SW 1271 (cell line): ENCODE measurements at places on chromosomes 2 and 18.
A peak's percentile ranks its signal among the peaks of the same experiment; 100 is the strongest.

- DNase-seq, result no peak
These were observed 6.1 kb upstream of the ANKRD62 start for GRCh38 chr18:12087471-12088025.

GRCh38 chr2:26612034-26612433 is 29.1 kb downstream of the CIB4 start:
- no peak for DNase-seq

- no peak for DNase-seq
These were observed 66.6 kb upstream of the ZNF397 start for GRCh38 chr18:35174093-35174731.

DNA sequence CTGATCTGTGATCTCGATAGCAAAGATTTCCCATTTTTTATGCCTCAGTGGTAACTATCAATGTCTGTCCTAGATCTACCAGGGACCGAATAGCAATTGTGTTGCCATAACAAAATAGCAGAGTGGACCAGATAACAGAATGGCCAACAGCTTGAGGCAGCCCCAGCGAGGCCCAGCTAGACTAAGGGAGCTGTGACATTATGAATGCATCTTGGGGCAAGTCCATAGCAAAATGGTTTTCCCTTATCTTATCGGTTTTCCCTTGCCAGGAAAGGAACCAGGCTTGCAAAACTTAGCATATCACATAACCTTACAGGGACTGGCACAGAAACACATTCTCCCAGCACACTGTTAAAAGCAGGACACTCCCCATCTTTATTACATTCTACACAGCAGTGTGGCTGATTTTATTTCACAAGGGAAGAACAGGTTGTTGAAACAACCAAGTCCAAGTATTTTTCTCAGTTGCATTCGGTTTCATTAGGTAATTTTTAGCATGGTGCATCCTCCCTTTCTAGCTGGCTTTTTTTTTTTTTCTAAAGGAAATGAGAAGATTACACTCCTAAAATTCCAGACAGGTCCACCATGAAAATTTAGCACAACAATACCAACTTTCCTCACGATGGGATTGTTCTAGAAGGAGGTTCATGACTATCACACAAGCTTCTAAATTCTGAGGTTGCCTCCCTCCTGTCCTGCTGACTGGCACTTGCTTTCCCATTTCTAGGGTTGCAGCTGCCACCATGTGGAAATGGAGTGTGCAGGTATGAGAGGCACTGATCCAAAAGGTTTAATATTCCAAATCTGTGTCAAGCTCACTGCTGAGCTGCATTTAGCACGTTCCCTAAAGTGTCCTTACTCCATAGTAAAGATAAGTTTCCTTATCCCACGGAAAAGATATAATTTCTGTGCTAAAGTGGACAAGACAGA is 97.0 kb upstream of the SLC35G4 start:
- DNase-seq, result peak; percentile 31

DNA sequence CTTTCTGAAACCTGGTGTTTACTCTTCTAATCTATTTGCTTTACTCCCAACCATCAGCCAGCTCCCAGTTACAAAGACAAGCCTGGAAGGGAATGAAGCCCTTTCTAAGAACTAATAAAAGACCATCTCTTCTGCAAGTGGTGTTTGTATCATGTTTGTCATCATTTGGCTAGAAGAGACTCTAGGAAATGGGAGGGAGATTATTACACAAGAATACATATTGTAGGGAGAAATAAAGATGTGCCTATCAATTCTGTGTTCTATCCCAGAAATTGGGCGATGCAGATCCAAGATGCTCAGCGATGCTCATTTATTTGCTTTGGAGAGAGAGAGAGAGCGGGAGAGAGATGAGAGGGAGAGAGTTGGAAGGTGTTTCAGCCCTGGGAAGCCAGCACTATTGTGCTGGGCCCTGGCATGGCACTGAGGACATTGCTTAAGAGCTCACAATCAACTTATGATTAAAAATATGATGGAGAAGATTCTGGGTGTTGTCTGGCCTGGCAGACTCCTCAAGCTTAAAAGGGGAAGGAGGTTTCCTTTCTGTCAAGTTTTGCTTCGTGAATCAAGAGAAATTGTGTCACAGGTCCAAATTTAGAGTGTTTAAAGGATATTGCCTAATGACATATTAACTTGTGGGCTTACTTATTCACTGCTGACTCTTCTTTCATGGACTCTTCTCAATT is 41.8 kb upstream of the AFF3 start:
- no peak for DNase-seq

DNA sequence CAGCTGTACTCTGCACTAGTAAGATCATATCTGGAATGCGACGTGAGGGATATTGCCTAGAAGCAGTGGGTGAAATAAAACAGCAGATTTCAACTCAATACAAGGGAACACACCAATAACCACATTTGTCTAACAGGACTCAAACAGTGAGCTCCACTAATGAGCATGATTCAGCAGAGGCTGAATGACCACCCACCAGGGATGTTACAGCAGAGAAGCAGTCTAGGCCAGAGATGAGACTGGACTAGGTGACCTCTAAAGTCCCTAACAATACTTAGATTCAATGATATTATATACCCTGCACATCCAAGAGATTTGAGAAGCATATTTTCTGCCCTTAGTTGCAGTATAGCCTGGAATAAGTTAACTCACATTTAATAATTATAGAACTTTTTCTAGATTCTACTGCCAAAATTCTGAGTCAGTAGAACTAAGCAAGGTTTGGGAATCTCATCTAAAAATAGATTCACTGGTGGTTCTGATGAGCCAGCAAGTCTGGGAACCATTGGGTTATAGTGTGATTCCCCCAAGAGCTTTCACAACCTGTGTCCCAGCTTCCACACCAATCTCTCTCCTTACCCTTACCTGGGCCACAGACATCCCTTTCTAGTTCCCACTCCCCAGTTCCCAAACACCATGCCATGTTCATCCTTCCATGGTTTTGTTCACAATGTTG is 6.3 kb downstream of the THOC1 start:
- DNase-seq, result no peak

- no peak for DNase-seq
These were observed 42.5 kb upstream of the ACADL start for GRCh38 chr2:210267698-210268097.

DNA sequence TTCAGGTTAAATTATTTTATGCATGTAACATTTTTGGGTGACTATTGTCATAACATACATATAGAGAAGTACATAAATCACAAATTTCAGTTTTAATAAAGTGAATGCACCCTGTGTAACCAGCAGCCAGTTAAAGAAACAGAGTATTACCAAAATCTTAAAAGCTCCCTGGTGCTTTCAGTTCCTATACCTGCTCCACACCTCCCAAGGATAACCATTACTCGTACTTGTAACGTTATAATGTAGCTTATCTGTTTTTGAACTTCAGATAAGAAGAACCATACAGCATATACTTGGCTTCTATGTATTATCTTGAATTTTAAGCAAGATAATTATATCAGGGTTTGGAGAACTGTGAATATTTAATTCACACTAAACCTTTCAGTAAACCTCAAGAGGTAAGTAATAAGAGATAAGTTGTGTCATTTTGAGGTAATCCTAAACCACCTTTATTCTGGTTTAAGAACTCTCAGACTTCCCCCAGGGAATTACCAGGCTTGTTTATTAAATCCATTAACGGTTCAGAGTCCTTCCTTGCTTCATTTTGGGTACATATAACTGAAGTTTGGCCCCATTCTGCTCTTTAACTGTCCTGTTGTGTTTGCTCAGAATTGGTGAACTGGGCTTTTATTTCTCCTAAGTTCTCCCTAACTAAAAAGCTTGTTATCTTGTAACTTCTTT is 58.6 kb downstream of the LCLAT1 start:
- DNase-seq, result no peak

- DNase-seq, result peak; percentile 1
These were observed 51.5 kb downstream of the USP37 start for GRCh38 chr2:218516614-218517013.

DNA sequence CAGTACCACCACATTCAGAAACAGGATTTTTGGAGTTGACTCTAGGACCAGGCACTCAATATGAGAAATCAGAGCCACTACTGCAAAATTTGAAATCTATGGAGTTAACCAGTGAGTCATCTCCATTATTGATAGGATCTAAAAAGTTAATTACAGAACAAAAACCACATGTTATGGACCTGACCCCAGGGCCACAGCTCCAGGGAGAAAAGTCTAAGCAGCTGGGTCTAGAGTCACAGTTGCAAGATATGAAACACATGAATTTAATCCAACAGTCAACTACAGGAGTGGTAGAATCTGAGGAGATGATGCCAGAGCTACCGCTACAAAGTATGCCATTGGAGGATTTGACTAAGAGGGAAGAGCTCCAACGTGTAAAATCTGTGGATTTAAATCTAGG is 13.4 kb upstream of the ZNF512 start:
- no peak for DNase-seq

- no peak for DNase-seq
These were observed 48.6 kb downstream of the SPRED2 start for GRCh38 chr2:65383541-65384488.

GRCh38 chr2:68766376-68766845 is 31.8 kb downstream of the ARHGAP25 start:
- no peak for DNase-seq

DNA sequence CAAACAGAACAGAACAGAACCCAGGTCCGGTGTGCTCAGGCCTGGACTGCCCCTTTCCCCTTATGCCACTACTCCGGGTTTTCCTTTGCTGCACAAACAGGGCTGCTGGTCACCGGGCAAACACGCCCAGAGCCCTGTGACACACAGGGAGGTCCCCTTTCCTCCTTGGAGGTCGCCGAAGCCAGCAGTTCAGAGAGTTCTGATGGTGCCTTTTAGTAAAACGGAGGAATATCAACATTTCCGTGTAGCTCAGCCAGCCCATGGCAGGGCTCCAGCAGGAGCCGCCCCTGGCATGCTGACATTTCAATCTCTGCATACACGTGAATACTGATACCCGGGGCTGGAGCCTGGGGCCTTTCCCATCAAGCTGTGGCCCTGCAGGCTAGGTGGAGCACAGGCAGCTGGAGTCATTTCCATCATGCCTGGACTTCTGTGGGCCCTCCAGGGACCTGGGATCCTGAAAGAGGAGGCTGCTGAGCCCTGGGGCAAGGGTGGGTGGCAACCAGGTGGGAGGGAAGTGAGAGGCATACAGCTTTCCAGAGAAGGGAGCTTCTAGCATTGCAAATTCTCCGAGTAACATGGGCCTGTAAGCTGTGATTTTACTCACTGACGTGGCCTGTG is 91.4 kb upstream of the PXDN start:
- no peak for DNase-seq

GRCh38 chr2:66013456-66013855 is 421.5 kb upstream of the MEIS1 start:
- no peak for DNase-seq

DNA sequence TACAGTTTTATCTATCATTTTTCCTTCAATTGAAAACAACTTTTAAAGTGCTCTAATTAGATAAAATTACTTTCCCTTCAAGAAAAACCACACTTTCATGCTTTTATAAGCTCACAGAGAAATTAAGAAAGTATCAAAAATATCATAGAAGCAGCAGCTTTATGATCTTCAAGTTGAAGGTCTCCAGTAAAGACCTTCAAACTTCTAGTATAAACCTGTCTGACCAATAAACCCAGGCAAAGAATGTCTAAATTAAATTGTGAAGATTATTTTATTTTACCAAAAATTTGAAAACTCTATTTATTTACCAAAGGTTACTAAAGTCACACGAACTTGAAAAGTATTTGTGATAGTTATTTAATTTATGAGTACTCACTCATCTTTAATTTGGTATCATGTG is 9.3 kb upstream of the SCTR start:
- no peak for DNase-seq

- DNase-seq, result peak; percentile 8
These were observed 84.2 kb upstream of the PIK3C3 start for GRCh38 chr18:41870817-41871216.

DNA sequence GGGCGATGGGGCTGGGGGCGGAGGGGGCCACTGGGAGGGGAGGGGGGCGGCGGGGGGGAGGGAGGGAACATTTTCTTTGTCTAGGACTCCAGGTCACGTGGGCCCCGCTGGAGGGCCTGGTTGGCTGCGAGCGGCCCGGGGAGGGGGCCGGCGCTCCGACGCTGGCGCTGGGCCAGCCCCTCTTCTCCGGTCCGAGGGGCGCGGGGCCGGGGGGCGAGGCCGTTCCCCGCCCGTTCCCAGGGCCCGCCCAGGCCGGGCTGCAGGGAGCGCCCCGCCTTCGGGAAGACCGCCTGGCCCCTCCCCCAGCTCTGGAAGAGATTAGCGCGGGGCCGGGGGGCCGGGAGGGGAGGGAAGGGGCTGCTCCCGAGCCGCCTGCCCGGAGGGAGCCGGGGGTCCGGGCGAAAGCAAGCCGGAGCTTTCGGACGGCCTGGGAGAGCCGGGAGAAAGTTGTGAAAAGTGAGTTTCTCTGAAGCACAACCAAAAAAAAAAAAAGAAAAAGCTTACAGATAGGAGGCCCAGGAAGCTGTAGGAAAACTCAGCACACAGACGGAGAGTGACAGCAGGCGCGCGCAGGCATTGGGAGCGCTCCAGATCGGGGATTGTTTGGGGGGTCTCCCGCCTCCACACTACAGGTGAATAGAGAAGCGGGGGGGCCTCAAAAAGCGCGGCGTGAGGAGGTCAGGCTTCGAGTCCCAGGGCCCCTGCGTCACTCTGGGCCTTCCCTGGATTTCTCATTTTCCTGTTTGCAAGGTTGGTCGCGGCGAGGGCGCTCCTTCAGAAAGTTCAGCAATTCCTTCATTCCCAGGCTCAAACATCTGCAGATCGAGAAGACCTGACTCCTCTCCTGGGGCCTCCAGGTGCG is 84.1 kb upstream of the POMC start:
- peak; percentile 33 for DNase-seq

GRCh38 chr2:188303363-188304031 is 11.8 kb downstream of the GULP1 start:
- DNase-seq, result peak; percentile 71

- DNase-seq, result no peak
These were observed 122.8 kb upstream of the COL5A2 start for GRCh38 chr2:189302274-189302948.

GRCh38 chr18:5963267-5963666 is 67.9 kb upstream of the TMEM200C start:
- no peak for DNase-seq

GRCh38 chr2:949384-950079 is 1.1 kb upstream of the SNTG2 start:
- no peak for DNase-seq

GRCh38 chr2:15447381-15447780 is 113.8 kb downstream of the NBAS start:
- no peak for DNase-seq

- DNase-seq, result no peak
These were observed 211.9 kb downstream of the ALPK2 start for GRCh38 chr18:58416704-58417683.

GRCh38 chr2:231985823-231986261 is 24.3 kb downstream of the DIS3L2 start:
- DNase-seq, result no peak

- DNase-seq, result no peak
These were observed 56.2 kb upstream of the DYNC1I2 start for GRCh38 chr2:171630812-171631626.

- no peak for DNase-seq
These were observed 1.6 kb downstream of the NUP35 start for GRCh38 chr2:183125659-183126341.

DNA sequence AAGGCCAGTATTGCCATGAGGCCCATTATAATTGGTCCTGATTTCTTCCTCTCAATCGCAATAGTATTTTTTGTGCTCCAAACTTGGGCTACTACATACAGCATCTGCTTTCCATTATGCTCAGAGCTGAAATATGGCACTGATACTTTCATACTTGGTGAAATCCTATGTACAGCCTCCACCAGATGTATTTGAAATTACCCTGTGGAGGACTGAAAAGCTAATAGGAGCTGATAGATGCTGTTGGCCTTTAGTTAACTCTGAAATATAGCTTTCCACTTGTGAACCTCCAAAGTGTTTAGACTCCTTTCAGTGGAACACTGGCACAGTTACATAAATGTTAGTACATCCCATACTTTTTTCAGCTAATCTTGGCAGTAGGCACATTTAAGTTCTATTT is 205.7 kb downstream of the NEDD4L start:
- DNase-seq, result no peak
